ENCODE measurements at places on chromosomes 2 and 18.

- DNase-seq = no peak
These were observed 478.2 kb downstream of the ARHGAP15 start for GRCh38 chr2:143607231-143608062.

GRCh38 chr2:187299122-187299906 lies 148.7 kb downstream of the CALCRL start:
- DNase-seq = no peak

- no peak for DNase-seq
These were observed 1072.6 kb upstream of the PIK3C3 start for GRCh38 chr18:40882468-40882867.

DNA sequence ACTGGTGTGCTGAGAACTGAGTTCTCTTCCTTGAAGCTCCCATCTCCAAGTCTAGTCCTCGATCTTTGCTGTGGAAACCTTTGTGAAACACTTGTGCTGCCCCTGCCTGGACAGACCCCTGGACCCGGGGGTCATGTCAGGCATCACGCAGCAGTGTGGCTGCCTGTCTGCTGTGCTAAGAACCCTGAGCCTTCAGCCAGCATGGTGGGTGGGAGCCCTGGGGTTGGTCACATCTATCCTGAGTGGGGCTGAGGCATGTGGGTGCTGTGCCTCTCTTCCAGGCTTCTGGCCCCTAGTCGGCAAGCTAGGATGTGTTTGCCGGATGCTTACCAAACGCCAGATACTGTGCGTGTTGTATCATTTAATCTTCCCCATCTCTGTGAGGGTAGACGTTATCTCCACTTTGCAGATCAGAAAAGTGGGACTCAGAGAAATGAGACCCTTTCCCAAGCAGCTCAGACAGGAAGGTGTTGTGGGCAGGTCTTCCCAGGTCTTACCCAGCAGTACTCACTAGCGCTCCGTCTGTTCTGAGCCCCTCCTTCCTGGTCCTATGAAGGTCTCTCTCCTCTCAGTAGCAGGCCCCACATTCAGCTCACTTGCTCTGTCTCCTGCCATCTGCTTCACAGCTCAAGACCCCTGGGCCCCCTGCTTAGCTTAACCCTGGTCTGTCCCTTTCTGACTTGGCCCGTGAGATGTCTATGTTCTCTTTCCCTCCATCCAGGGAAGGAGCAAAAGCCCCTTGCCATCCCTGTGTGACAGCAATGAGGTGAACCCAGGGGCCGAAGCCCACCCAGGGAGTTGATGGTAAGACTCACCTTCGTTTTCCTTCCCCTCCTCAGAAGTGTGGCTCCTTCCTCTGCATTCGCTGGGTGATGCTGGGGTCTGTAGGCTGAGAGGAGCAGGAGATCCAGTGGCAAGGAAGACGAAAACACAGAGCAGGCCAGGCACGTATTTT lies 242.8 kb downstream of the FAM210A start:
- no peak for DNase-seq

GRCh38 chr18:46393230-46393629 lies 263.8 kb downstream of the LOXHD1 start:
- no peak for DNase-seq

Data from NCI-H1436 (cell line).